Caco-2 (cell line): ENCODE measurements at places on chromosomes 1 and 21.

GRCh38 chr1:74388855-74389254, 123.6 kb downstream of the LRRC53 start:
- DNase-seq: no peak

DNA sequence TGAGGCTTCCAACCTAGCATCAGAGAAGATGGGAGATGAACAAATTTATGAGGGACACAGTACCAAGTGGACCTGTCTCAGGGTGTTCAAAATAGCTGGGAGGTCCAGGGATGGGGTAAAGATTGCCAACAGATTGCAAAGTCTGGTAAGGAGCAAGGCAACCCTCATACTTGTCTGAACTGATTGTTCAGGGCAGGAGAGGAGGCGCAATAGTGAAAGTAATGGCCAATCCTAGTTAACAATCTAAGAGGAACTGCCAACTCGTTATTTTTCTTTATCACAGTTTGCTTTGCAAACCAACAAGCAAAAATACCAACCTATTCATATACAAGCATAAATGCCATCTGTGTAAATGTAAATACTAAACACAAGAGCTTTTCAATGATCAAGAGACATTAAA, 78.4 kb upstream of the S1PR1 start:
- DNase-seq: no peak

DNA sequence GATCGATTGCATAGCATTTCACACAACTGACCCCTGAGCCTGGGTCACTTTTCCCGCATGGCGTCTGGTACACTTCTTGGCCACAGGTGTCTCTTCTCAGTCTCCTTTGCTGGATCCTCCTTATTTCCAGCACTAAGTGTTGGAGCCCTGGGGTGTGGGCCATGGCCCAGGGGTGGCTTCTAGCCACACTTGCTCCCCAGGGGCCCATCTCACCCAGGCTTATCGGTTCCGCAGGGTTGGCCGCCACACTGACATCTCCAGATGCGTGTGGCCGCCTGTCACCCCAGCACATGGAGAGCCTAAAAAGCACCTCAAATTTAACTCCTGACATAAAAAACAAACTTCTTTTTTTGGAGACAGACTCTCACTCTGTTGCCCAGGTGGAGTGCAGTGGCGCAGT, 2.4 kb downstream of the THAP3 start:
- DNase-seq: no peak

- DNase-seq: no peak
Measured at GRCh38 chr1:89516055-89516454, 8.6 kb upstream of the LRRC8B start.

DNA sequence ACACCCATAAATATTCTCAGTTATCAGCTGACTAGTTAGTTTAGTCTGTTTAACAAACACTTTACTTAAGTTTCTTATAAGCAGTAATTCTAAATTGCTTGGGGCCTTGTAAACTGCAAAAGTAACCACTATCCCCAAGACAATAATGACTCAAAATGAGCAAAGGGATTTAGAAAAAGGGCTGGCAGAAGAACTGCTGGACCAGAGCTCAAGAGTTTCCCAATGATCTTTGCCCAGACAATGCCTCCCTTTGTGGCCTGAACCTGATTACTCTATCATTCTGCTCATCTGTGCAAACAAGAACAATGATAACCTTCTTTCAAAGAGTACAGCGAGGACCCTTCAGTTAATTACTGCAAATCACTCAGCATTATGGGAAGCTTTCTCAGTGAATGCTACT, 123.5 kb downstream of the TIAM1 start:
- DNase-seq: no peak

GRCh38 chr1:234069760-234070159, 165.3 kb downstream of the SLC35F3 start:
- no peak for DNase-seq

DNA sequence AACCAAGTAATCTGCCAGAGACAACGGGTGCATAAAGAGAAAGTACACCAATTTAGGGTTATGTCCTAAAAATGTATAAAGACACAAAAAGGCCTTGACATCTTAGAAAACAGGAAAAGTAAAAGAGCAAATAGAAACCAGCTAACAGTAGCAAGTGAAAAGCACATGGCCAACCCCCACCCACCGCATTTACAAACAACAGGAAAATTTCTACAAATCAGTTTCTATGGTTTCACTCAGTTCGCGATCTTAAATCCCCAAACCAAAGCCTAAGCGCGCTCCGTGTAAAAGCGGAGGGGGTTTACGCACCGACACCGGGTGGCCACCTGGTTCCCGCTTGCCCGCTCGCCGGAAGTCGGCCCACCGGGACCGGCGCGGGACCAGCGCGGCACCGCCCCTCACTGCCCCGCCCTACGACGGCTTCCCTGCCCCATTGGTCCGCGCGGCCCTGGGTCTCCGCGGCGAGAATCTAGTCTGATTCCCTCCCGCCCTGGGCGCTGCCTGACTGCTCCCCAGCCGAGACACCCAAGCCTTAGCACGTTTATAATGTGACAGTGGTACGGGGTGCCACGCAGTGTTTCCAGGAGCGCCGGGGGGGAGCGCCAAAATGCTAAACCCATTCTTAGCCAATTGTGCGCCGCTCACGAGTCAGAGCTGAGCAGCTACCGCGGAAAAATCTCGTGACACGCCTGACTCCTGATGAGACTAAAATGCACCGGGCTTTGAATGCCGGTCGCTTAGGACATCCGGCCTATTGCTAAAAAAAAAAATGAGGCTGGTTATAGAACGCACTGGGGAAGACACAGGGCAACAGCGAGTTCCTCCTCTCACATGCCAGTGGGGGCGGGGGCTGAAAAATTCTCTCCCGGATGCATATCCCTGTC, at the start of gene GART:
GART (minus strand) TSS at position 362 of the 884 bp plus-strand sequence. CDS start 2,802 bp downstream, outside the sequence.
- peak; percentile 86 for DNase-seq

DNA sequence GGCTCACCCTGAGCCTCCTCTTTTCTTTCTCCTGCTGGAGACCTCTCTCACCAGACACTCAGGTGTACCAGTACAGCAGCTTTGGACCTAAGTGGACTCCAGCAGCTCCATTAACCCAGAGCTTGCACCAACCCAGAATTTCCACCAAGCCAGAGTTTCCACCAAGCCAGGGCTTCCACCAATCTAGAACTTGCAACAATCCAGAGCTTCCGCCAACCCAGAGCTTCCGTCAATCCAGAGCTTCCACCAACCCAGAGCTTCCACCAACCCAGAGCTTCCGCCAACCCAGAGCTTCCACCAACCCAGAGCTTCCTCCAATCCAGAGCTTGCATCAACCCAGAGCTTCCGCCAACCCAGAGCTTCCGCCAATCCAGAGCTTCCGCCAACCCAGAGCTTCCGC, 23.2 kb downstream of the CRYAA start:
- no peak for DNase-seq

- DNase-seq: no peak
Measured at GRCh38 chr1:221069178-221069903, 190.1 kb downstream of the HLX start.

GRCh38 chr1:145926686-145927062, 610 bp downstream of the RBM8A start:
- no peak for DNase-seq

DNA sequence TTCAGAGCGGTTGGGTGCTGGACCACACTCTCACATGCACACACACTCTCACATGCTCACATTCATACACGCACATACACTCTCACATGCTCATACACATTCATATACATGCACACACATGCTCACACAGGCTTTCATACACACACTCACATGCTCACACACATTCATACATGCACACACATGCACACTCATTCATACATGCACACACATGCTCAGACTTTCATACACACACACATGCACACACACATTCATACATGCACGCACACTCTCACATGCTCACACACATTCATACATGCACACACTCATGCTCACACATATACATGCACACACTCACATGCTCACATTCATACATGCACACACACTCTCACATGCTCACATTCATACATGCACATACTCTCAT, 6.0 kb upstream of the CD55 start:
- DNase-seq: no peak

DNA sequence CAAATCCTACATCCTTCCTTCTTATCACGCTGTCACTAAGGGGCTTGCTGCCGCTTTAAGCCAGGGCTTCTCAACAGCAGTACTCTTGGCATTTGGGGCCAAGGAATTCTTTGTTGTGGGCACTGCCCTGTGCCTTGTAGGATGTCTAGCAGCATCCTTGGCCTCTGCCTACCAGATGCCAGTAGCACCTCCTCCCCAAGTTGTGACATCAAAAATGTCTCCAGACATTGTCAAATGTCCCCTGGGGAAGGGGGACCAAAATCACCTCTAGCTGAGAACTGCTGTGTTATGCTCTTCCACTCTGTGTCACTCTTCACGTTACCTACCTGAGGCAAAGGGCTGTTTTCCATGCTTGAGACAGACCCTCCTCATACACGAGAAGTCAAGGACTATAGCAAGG, 400.3 kb upstream of the POU3F1 start:
- DNase-seq: no peak

GRCh38 chr1:112358061-112358770, 37.8 kb upstream of the CTTNBP2NL start:
- no peak for DNase-seq
